ENCODE measurements at places on chromosomes 12 and 14.

DNA sequence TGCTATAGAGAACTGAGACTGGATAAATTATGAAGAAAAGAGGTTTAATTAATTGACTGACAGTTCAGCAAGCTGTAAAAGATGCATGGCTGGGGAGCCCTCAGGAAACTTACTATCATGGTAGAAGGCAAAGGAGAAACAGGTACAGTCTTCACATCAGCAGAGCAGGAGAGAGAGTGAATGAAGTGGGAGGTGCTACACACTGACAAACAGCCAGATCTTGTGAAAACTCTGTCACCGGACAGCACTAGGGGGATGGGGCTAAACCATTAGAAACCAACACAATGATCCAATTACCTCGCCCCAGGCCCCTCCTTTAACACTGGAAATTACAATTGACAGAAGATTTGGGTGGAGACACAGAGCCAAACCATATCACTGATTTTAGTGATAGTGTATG lies 682.4 kb downstream of the SLC16A7 start:
- no peak for DNase-seq

DNA sequence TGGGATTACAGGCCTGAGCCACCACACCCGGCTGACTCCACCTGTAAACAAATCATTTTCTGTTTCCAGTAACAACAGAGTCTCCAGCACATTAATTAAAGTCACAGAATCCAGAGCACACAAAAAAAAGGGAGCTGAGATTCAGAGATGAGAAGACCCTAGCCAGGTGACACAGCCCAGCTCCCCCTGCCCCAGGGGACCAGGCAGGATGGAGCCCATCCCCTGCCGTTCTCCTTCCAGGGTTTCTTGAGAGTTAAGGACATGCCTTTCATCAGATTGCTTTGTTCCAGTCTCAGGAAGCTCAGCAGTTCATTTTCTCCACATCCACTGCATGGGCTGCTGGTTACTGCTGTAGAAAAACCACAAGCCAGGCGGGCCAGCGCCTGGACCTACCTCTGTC lies 81.2 kb downstream of the RIMBP2 start:
- no peak for DNase-seq

GRCh38 chr14:92607702-92608429 lies 94.3 kb downstream of the RIN3 start:
- DNase-seq, result peak; percentile 98

DNA sequence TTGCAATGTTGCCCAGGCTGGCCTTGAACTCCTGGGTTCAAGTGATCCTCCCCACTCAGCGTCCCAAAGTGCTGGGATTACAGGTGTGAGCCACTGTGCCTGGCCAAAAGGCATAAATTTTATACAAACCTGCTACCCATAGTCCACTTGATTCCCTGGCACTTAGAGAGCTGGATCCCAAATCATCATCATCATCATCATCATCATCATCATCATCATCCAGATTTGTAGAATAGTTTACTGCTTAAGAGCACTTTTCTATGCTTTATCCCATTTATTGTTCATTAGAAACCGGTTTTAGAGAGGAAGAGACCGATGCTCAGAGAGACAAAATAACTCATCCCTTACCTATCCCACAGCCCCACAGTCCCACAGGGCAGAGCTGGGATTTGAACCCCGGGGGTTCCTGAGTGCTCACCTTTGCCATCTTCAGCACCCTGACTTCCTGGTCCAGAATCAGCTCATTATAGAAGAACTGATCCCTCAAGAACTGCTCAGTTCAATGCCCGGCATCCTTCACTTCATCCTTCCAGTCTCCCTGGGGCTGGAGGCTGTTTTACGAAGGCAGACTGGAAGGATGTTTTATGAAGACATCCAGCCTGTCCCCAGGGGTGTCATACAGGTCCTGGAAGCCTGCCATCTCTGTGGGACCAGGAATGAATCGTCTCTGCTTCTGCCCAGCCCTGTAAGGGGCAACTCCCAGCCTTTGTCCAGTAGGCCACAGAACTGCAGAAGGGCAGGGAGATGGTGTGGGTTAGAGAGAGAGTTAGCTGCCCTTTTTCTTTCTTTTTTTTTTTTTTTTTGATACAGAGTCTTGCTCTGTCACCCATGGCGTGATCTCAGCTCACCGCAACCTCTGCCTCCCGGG lies 20.2 kb upstream of the OASL start:
- no peak for DNase-seq

GRCh38 chr14:32043624-32044023 lies 33.5 kb upstream of the ARHGAP5 start:
- no peak for DNase-seq

DNA sequence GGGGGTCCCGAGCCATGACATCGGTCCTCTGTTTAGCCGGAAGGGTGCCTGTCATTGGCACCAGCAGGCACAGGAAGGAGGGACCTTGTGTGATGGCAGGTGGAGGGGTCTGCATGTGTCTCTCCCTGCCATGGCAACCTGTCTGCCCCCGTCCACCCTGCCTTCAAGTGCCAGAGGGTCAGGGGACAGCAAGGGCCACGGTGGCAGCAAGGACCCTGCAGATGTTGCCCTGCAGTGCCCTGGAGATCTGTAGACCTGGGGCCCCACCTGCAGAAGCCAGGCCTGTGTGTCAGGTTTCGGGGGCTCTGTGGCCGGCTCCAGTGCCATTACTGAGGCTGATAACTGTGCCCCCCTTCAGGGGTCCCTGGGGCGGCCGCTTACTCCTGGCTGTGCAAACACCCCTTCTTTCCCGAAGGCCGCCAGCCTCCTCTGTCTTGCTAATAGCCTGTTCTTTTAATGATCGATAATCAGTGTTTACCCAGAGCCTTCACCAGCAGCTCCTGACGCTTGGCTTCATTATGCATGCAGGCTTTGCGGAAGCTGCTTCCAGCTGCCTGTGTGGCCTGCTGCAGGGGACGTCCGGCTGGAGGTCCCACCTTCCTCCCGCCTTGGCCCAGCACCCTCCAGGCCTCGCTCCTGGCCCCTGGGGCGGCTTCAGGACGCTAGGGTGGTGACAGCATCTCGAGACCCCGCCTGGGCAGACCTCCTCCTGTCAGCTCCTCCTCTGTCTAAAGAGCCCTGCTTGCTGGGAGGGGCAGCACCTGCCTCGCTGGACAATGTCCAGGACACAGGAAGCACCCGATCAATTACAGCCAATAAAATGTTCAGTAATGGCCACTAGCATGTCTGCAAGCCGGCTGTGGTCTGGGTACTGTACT lies 153.0 kb downstream of the KIF26A start:
- no peak for DNase-seq

- DNase-seq, result no peak
These were observed 4.0 kb upstream of the OR6S1 start for GRCh38 chr14:20645481-20645880.

- no peak for DNase-seq
These were observed 103.0 kb downstream of the LIN7A start for GRCh38 chr12:80834724-80835123.

DNA sequence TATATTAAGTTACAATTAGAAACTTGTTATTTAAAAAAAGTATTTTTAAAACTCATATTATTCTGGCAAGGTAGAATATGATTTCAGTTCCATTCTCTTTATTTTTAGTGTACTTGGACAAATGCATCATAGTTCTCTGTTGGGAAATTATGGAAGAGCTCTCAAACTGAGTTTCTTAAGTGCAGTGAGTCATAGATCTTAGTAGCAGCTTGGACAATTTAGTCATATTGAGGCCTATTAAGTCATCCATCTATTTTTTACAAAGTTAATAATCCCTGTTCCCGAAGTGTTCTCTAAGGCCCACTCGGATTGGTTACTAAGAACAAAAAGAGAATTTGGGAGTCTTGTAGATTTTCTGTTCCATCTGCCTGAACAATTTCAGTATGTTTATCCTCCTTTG lies 113.9 kb downstream of the ANO4 start:
- DNase-seq, result peak; percentile 58

GRCh38 chr14:33945210-33946088 lies 5.4 kb downstream of the EGLN3 start:
- no peak for DNase-seq

DNA sequence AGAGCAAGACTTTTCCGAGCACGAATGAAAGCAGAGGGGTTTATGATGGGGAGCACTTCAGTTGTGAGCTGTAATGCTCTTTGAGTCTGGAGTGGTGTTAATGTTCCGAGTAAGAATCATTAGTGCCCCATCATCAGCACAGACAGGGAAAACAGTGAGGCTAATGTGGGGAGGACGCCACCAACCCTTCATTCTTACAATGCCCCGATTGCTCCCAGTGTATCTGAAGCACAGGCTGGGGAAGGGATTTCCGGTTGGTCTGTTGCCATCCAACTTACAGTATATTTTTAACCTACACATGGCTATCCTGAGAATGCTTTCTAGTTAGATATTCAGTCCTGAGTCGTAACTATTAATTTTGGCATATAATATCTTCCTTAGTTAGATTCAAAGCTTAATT lies 141.6 kb downstream of the APAF1 start:
- no peak for DNase-seq

- DNase-seq, result no peak
These were observed 65.3 kb upstream of the TSPAN8 start for GRCh38 chr12:71223139-71223538.

GRCh38 chr12:108360487-108360886 lies 21.4 kb upstream of the CMKLR1 start:
- DNase-seq, result peak; percentile 41

DNA sequence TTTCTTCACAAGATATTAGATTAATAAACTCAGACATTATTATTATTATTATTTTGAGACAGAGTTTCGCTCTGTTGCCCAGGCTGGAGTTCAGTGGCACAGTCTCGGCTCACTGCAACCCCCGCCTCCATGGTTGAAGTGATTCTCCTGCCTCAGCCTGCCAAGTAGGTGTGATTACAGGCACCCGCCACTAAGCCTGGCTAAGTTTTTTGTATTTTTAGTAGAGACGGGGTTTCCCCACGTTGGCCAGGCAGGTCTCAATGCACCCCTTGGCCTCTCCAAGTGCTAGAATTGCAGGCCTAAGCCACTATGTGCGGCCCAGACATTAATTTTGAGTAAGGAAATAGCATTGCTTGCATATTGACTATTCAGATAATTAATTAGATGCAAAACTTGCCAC lies 554.9 kb upstream of the LRFN5 start:
- DNase-seq, result no peak

DNA sequence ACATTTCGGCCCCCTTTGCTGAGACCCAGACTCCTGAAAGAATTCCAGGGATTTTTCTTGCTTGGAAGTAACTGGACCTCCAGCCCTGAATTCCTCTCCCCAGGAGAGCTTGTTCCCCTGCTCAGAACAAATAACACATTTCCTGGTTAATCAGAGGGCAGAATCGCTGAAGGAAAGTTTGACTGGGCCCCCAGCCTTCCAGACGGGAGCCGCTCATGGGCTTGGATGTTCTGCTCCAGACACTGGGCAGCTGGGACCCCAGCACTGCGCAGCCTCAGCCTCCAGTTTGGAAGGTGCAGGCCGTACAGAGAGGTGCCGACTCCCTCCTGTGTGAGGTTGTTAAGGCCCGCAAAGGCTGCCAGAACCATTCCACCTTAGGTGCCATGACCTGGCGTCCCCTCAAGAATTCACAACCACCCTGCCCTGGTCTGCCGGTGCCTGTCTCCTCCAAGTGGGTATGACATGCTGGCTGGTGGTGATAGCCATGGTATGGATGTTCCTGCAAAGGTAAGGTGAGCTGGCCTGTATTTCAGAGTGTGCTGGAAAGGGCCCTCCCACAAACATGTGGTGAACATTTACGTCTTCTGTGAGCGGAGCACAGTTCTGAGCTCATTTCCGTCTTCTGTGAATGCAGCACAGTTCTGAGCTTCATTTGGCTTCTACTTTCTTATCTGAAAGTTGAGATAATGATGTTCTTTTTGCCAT lies 5.1 kb upstream of the LTBP2 start:
- DNase-seq, result no peak

GRCh38 chr12:76848132-76848531 lies 30.7 kb downstream of the CSRP2 start:
- no peak for DNase-seq

- DNase-seq, result no peak
These were observed 112.7 kb upstream of the EGLN3 start for GRCh38 chr14:34063470-34064164.

DNA sequence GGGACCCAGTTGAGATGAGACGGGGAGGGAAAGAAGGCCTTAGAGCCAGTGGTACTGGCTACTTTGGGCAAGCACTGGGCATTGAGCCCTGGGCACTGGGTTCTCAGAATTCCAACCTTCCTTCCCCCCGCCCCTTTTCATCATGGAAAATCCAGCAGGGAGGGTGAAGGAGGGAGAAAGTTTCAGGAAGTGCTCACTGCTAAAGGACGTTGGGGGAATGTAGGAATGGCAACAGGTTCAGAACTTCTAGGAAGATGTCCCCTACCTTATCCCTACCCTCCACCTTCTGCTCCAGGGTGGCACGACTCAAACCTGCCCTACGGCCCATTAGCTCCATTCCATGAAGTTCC lies 4.2 kb upstream of the TNS2 start:
- DNase-seq, result peak; percentile 83

DNA sequence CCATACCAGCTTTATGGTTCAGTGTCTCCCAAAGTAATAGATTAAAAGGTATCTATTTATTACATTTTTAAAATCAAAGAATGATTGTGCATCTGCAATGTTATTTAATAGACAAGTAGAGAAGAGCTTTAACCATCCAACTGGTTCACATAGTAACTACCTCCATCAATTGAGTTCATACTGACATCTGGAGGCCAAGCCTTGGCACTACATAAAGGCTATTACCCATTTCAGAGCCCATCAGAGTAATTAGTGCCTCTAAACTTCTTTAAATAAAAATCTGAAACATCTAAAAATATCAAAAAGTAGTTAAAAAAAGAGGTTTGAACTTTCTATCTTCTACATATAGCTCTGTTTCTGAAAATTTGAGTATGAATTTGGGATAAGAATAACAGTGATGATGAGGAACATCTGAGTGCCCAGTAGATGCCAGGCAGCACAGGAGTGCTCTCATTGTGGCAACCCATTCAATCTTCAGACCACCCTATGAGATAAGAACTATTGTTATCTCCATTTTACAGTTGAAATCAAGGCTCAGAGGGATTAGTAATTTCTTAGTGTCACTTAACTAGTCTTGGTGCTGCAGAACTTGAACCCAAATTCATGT lies 132.9 kb upstream of the DAAM1 start:
- peak; percentile 39 for DNase-seq

DNA sequence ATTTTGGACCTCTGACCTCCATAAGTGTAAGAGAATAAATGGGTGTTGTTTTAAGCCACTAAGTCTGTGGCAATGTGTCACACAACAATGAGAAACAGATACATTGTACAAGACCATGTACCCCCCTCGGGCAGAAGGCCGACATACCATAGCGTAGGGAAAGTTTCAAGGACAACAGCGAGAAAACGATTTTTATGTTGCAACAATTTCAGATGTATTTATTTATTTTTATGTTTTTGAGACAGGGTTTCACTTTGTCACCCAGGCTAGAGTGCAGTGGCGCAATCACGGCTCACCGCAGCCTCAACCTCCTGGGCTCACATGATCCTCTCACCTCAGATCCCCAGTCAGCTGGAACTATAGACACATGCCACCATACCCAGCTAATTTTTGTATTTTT lies 136.4 kb upstream of the NCOR2 start:
- peak; percentile 73 for DNase-seq

- DNase-seq, result no peak
These were observed 105.0 kb downstream of the SNAPC1 start for GRCh38 chr14:61866932-61867920.

GRCh38 chr12:96326628-96327227 lies 73.5 kb downstream of the CDK17 start:
- no peak for DNase-seq

Measured in fibroblast of gingiva (primary cell).